ENCODE measurements at places on chromosomes 5 and 9.
A peak's percentile ranks its signal among the peaks of the same experiment; 100 is the strongest.

GRCh38 chr9:84990416-84990815, 320.9 kb downstream of the NTRK2 start:
- no peak for DNase-seq

GRCh38 chr9:10661994-10662393, 49.2 kb upstream of the PTPRD start:
- DNase-seq: no peak

DNA sequence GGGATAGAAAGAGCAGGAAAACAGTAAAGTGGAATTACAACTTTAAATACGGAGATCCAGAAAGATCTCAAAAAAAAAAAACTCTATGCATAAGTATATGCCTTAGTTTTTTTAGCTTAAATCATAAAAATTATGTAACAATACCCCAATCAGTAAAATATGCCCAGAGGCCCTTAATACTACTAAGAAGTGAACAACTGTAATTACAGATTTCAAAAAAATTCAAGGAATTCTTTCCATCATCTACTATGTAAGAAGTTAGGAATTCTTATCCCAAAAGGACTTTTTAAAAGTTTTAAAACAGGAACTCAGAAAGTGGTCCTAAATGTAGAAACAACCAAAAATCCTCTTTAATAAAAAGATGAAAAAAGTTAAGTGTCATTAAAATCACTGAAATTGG, 111.3 kb downstream of the SSBP2 start:
- DNase-seq: no peak

GRCh38 chr9:132516301-132516700, 66.1 kb upstream of the BARHL1 start:
- DNase-seq: no peak

DNA sequence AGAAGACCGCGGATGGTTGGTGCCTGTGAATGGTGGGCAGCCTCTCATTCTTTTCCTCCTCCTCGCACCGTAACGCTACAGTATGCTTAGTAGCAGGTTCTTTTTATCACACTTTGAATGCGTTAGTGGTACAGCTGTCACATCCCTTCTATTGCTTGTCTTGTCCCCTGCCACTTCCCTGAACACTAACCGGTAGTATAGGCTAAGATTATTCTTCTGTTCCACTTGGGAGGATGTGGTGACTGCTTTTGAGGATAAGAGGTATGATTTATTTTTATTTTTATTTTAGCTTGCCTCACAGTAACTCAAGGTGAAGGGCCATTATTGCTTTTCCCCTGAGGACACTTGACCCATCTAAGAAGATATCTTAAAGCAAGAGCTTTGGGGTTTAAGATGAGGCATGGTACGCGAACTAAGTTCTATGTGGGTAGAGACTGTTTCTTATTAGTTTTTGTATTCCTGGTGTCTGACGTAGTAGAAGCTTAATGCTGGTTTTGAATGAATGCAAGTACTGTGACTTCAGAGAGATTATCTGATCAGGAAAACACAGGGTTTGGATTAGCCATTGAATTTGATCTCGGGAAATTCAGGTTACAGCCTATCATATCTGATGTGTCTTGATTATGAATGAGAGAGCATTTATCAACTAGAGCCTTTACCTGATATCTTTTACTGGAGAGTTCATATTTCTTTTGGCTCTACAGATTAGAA, 951 bp downstream of the UNC13B start:
- no peak for DNase-seq

GRCh38 chr5:62152394-62153087, 153.5 kb upstream of the KIF2A start:
- DNase-seq: no peak

GRCh38 chr9:96460882-96461281, 10.9 kb downstream of the HABP4 start:
- DNase-seq: no peak

DNA sequence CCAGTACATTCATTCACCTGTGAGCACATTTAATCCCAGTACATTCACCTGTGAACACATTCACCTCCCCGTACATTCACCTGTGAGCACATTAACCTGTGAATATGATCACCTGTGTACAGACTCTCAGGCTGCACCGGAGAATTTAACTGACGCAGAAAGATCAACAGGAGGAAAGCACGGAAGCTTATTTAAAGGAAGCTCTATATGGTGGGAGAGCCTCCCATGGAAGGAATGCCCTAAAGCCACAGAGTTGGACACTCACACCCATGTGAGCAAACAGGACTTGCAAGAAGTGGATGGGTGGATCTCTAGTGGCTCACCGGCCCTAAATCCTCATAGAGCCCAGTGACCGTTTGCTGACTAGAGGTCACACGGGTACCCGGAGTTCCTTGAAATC, 38.2 kb downstream of the TRIP13 start:
- DNase-seq: no peak

DNA sequence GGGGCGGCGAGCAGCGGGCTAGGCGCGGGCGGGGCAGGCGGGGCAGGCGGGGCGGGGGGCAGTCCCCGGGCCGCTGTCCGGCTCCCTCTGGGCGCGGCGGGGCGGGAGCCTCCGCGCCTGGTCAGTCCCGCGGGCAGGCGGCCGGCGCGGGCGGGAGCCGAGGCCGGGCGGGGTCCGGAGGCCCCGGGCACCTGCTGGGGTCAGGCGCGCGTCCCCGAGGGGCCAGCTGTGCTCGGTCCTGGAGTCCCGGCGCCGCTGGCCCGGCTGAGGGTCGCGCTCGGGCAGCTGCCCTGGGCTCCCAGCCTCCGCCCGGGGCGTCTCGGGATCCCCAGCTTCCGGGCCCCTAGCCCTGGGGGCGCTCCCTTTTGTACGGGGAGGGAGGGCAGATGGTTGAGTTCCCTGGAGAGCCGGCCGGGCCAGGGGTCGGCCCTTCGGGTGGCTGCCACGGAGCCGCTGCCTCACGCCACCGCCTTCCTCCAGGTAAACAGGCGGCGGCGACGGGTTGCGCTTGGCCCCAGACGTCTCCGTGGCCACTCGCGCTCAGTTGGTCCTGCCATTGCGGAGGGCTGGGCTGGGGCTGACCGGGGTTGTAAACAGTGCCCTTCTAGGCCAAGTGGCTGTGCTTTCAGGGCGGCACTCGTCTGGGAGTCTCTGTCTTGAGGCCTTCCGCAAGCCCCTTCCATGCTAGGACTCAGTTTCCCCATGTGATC, 473 bp downstream of the ZBTB34 start:
- peak; percentile 39 for DNase-seq

- no peak for DNase-seq
Measured at GRCh38 chr9:105466898-105467455, 19.1 kb downstream of the FSD1L start.

- no peak for DNase-seq
Measured at GRCh38 chr9:97592126-97592525, 41.0 kb downstream of the TSTD2 start.

DNA sequence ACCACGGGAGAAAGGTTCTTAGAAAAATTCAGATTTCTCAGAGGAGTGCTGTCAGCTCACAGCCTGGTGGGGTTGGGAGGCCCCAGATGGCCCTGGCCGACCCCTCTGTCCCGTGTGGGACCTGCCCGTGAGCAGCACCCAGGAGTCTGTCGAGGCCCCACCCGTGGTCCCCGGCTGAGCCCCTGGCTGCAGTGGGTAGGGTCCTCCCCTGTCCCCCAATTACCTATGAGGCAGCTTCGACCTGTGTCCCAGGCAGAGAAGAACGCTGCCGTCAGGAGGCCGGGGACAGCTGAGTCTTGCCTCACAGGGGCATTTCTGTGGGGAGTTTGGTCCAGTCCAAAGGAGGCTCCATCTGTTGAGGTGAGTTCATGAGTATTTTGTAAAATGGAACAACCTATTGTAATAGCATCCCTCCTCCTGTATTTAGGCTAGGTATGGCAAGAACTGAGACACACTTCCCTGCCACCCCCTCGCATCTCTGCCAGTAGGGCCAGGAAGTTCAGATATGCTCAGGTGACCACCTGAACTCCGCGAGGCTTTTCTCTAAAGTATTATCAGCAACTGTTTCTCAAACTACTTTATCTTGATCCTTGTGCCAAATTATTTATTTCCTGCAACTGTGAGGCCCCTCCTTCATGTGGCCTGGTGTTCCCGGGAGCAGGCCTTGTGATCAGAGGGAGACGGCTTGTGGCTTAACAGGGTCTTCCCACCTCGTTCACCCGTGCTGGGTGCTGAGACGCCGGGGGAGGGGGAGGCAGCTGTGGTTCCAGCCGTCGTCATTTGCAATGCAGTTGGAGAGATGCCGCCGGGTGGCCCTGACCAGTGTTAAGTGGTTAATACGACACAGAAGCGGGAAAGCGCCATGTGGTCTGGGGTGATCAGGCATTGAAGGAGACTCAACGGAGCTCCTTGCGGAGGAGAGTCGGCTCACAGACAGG, 1.7 kb downstream of the AHRR start:
- no peak for DNase-seq

GRCh38 chr5:50562694-50563093, 103.7 kb upstream of the PARP8 start:
- no peak for DNase-seq

GRCh38 chr5:158722940-158723339, 376.8 kb downstream of the EBF1 start:
- DNase-seq: no peak

Data from stimulated activated CD4-positive, alpha-beta T cell treated with anti-CD3 and anti-CD28 coated beads, Interleukin-2, amount 100 ng/mL, for 24 hours (primary cell).